BJ (cell line): ENCODE measurements at places on chromosomes 2 and 18. TPM values are rescaled to one million over a fixed set of nuclear protein-coding genes. Genes with fewer than 3 reads are reported as not detected.

Gene FOXI3
- not detected in 2 replicates for polyA plus RNA-seq

Gene PID1
- 4.9 and 8.8 TPM in 2 replicates for polyA plus RNA-seq

Gene ATG4B
- polyA plus RNA-seq, result 79.8 and 122 TPM in 2 replicates

Gene ZC3H8
- polyA plus RNA-seq, result 0.99 and 3.6 TPM in 2 replicates

Gene ANKRD30BL
- not detected in 2 replicates for polyA plus RNA-seq

Gene MARCO
- not detected in 2 replicates for polyA plus RNA-seq

Gene TTR
- polyA plus RNA-seq, result not detected in 2 replicates

Gene MAP3K20
- 45.4 and 76.7 TPM in 2 replicates for polyA plus RNA-seq

Gene SLC5A7
- not detected in 2 replicates for polyA plus RNA-seq

GRCh38 chr2:143833015-143833660 is 686.8 kb downstream of the ZEB2 start:
- DNase-seq, result no peak

GRCh38 chr2:219506802-219507526 is 7.3 kb upstream of the ASIC4 start:
- DNase-seq, result no peak

- no peak for DNase-seq
Measured at GRCh38 chr2:206981739-206982340, 42.5 kb downstream of the CPO start.

DNA sequence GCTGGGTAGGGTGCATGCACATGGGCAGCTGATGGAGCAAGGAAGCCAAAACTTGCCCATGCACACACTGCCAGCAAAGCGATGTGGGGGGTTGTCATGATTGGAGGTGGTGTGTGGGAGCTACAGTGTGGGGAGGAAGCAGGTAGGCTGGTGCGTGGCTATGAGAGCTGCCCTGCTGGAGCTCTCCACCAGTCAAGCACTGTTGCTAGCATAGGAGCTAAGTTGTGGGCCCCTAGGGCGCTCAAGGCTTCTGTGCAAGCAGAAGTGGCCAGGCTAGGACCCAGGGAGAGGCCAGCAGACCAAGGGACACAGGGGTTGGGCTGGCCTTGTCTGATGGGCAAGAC is 20.2 kb downstream of the EHBP1 start:
- no peak for DNase-seq

DNA sequence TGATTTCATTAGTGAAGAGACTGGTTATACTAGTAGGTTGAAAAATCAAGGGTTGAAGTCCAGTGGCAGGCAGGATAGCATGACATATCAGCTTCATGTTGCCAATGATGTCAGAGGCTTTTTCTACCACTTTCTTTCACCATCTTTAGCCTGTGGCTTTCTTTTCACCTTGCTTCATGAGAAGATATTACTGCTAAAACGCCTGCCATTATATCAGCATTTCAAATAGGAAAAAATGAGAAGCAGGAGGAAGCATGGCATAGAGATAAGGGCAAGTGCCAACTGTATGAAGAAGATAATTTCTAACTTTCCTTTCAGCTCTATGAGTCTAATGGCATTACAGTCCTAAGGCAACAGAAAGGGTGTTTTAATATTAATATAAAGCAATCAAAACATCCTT is 270.2 kb upstream of the SYT4 start:
- no peak for DNase-seq

DNA sequence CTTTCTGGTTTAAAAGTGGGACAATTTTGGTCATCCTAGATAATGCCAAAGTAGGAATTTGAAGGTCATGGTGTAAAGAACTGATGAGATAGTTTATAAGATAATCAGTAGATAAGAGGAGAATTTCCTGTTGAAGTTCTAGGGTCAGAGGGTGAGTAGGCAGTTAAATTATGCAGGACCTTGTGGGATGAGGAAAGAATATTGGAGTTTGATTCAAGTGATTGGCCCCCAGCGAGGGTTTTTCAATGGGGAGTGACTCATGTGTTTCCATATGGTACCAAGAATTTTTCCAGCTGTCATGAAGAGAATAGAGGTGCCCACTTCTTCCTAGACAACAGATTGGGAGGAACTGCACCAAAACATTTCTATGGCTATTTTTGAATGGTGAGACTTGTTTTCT is 940.2 kb upstream of the ZEB2 start:
- DNase-seq, result no peak

- no peak for DNase-seq
Measured at GRCh38 chr2:239594019-239594771, 193.4 kb upstream of the HDAC4 start.

GRCh38 chr2:164371916-164372315 is 249.4 kb downstream of the GRB14 start:
- DNase-seq, result no peak

DNA sequence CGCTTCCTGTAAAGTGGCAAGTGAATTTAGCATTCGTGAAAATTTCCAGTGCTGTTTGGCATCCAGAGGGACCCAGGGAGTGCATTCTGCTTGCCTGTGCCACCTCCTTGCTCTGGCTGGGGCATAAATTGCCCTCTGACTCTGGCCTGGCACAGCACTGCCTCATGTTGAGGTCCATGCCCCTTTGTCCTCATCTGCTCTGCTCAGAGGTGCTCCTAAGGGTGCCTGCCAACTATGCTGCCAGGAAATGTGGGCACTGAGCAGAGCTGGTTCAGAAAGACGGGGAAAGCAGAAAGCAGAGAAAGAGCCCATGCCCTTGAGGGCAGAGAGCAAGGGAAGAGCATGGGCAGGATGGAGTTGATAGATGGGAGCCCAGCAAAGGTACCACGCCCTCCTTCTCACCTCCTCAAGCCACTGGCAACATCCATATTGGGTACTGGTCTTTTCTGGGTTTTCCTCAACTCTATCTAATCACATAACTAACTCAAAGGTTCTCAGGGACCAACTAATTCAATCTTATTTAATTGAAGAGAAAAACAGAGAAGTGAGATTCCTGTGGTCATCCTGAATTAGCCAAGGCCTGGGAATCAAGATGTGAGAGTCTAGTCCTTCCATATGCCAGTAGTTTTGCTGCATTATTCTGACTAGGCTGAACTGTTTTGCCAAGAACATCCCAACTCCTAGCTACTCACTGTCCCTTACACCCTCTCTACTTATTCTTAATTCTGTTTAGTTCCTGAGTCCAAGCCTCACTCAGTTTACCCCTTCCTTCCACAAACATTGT is 441.5 kb upstream of the TNP1 start:
- no peak for DNase-seq

DNA sequence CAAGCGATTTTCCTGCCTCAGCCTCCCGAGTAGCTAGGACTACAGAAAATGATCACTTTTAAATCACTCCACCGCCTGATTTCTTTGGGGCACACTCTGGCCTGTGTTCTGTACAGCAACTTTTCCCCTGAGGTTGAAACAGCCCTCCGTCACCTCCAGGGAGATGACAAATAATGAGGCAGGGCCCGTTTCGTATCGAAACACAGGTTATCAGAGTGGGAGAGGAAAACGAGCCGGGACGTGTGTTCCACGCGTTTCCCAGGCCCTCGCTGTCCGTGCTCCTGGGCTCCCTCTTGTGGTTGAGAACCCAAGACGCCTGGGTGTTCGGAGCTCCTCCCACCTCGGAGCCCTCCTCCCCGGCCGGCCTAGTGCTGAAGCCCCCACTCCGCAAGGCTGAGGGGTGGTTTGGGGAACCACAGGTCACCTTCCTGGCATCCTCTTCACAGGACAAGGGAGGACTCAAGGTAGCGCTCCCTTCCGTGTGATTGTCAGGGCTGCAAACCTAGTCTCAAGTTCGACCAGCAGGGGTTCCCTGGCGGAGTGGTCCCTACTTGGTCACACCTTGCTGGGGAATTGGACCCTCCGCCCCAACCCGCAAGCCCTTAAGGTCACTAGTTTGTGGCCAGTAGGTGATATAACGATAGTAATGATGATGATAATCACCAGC is 12.8 kb downstream of the ATP6V1B1 start:
- no peak for DNase-seq

GRCh38 chr2:83578405-83578804 is 880.7 kb downstream of the SUCLG1 start:
- no peak for DNase-seq

- DNase-seq, result no peak
Measured at GRCh38 chr2:185793532-185794345, 55.1 kb downstream of the FSIP2 start.

DNA sequence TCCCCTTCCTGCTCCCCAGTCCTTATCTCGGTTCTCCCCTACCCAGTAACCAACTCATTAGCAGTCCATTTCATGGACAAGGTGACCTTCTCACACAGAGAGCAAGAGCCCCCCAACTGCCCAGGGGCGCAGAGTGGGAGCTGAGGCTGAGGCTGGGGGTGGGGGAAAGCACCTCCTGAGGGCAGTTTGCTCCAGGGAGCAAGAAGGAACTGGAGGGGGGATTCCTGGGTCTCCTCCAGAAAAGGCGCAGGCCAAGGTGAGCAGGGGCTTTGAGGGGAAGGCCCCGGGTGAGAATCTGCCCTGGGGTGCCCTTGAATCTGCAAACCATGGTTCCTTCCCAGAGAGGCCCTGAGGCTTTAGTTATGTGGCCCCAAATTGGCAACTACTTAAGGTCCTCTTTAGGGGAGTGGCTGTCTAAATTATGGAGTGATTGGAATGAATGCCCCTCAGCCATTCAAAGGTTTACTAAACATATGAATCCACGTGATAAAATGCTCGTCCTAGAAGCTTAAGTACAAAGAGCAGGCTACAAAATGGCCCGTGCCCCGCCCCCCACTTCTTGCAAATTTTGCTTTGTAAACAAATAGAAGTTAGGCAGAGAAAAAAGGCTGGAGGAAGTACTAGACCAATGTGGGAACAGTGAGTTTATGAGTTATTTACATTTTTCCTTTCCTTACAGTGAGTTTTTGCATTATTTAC is 123.5 kb upstream of the HS6ST1 start:
- no peak for DNase-seq

GRCh38 chr2:187091664-187092063 is 242.7 kb upstream of the ZSWIM2 start:
- DNase-seq, result no peak

DNA sequence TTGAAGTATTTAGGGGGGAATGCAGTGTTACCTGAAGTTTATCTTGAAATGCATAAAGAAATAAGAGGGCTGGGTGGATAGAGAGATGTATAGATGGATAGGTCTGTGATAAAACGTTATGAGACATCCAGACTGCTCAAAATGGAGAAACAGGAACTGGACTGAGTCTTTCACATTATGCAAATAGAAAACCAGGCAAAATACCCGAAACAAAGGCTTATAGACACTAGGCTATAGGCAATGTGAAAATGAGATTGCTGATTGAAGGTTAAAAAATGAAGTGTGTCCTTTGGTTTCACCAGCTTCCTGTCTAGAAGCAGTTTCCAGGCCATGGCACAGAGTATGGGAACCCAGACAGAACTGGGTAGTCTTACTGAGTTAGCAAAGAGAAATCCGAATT is 24.9 kb upstream of the SLC3A1 start:
- no peak for DNase-seq

GRCh38 chr2:9174771-9175437 is 31.7 kb upstream of the ASAP2 start:
- DNase-seq, result peak; percentile 67

GRCh38 chr2:109558076-109558882 is 55.5 kb downstream of the SEPTIN10 start:
- DNase-seq, result peak; percentile 74

GRCh38 chr18:10858477-10858876 is 290.9 kb downstream of the PIEZO2 start:
- DNase-seq, result no peak
